ENCODE measurements at places on chromosomes 4 and X. TPM values are rescaled to one million over a fixed set of nuclear protein-coding genes. Genes with fewer than 3 reads are reported as not detected.

DNA sequence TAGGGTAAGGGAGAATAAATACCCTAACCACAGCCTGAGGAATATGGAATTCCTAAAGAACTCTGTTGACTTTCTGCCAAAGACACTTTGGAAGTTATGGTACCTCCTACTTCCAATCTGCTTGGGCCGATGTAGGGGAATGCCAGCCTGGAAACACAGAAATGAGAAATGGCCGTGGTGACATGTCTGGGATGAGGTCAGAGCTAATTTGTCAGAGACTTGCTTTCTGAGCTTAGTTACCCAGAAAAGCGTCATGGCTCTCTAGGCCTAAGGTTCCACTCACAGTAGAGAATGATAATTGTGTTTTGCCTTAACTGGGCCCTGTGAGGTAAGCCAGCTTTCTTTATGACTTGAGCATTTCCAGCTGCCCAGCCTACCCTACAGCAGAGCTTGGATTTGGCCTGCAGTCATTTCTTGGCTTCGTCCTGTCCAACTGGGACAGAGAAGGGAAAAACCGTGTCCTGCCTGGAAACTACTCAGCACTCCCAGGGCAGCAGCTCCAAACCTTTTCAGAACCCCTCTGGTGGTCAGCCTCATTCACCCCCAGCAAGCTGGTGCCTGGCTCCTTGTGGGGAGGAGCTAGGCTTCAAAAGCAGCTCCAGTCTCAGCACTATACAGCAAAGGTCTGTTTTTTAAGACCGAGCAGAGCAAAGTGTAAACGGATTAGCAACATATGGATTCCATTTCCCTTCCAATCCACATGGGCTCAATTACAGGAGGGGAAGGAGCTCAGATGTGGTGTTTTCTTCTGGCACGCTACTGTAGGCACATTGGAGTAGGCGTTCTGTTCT is 92.3 kb downstream of the RLIM start:
- no peak for DNase-seq
- no peaks in the 10 kb centered on the region for H3K4me1 ChIP-seq
- H3K27ac ChIP-seq, result no peak overlapping the region
- no peaks in the 10 kb centered on the region for H3K27me3 ChIP-seq

- H3K4me3 ChIP-seq, result no peak overlapping the region
- no peak for DNase-seq
- no peak overlapping the region for H3K27ac ChIP-seq
- no peaks in the 10 kb centered on the region for H3K27me3 ChIP-seq
These were observed 2.9 kb upstream of the SEPSECS start for GRCh38 chr4:25163196-25163595.

- no peaks in the 10 kb centered on the region for H3K4me1 ChIP-seq
- H3K27me3 ChIP-seq, result no peaks in the 10 kb centered on the region
- no peak overlapping the region for H3K4me3 ChIP-seq
These were observed 42.0 kb downstream of the LIMCH1 start for GRCh38 chr4:41580007-41580406.

DNA sequence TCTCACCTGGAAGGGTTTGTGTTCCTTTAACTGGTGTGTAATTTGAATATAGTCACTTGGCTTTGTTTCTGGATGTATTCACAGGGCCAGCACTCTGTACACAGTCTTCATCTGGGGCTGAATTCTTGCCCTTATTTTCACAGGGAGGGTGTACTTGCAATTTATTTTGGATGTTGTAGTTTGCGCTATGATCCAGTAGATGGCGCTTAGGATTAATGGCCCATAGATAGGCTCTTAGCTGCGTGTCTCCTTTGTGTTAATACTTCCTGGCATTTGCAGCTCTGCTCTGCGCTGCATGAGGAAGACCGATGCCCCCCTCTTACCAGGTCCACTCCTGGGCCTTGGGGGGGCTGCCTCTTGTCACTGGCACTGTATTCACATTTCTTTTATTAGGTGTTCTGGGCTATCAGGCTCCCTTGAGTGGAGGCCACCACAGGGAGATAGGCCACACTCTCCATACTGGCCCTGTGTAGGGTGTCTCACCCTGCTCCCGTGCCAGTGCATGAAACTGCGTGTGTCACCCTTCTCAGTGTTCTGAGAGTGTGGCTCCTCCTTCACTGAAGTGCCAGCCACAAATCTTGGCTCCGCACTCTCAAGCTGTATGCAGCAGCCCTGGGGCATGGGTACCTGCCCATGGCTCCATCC is 562.2 kb downstream of the ZIC3 start:
- no peak overlapping the region for H3K27ac ChIP-seq
- H3K36me3 ChIP-seq, result no peaks in the 10 kb centered on the region
- peak; percentile 32 for DNase-seq
- no peaks in the 10 kb centered on the region for H3K27me3 ChIP-seq
- no peaks in the 10 kb centered on the region for H3K4me1 ChIP-seq
- no peak overlapping the region for H3K4me3 ChIP-seq

YTHDC1 gene
- 158 TPM for total RNA-seq

DNA sequence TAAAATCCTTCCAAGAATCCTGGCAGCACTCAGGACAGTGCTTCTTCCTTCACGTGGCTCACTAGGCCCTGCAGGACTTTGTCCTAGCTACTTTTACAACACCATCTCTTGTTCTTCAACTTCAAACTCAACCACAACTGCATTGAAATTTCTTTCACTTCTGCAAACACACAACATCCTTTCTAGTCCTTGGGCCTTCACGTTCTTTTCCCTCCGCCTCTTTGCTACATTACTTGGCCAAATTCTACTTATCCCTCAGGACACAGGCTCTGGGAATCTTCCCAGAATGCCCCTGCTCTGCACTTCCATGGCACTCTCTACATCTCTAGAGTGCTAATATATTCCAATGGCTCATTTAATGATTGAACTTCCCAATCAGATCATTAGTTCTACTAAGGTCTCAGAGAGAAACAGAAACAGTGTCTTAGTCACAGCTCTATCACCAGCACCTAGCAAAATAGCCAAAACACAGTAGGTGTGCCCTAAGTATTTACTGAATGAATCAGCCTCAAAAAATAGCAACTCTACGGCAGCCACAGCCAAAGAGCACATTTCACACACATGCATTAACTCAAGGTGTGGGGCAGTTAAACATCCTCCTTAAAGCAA is 73.3 kb downstream of the MANBA start:
- no peaks in the 10 kb centered on the region for H3K4me1 ChIP-seq
- peaks cover 8% of the 10 kb centered on the region for H3K36me3 ChIP-seq
- H3K27ac ChIP-seq, result no peak overlapping the region
- no peak for DNase-seq
- no peak overlapping the region for H3K4me3 ChIP-seq

DNA sequence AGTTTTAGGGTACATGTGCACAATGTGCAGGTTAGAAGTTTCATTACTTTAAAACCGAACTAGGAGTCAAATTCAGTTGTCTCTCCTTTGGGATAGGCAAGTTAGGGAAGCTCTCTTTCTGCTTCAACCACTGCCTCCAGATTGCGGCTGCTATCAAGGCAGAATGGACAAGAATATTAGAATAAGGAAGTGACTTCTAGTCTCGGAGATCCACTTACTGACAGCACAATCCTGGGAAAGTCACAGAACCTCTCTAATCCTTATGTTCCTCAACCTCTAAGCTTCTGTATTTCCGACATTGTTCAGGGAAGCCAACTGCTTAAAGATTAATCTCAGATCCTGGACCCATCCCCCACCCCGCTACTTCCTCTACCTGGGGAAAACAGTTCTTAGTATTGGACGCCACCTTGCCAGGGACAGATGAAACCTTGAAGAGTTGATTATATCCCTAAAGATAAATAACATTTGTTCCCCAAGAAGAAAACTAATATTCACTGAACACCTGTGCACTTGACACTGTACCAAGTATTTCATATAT is 2.1 kb downstream of the NUP62CL start:
- H3K36me3 ChIP-seq, result no peaks in the 10 kb centered on the region
- no peak overlapping the region for H3K27ac ChIP-seq
- H3K4me1 ChIP-seq, result peaks cover 2% of the 10 kb centered on the region
- H3K27me3 ChIP-seq, result no peaks in the 10 kb centered on the region
- DNase-seq, result no peak

- no peaks in the 10 kb centered on the region for H3K4me1 ChIP-seq
- H3K4me3 ChIP-seq, result no peak overlapping the region
- peaks cover 97% of the 10 kb centered on the region for H3K36me3 ChIP-seq
- H3K27ac ChIP-seq, result no peak overlapping the region
- no peak for DNase-seq
These were observed 36.5 kb downstream of the WDR1 start for GRCh38 chr4:10079912-10080588.

DNA sequence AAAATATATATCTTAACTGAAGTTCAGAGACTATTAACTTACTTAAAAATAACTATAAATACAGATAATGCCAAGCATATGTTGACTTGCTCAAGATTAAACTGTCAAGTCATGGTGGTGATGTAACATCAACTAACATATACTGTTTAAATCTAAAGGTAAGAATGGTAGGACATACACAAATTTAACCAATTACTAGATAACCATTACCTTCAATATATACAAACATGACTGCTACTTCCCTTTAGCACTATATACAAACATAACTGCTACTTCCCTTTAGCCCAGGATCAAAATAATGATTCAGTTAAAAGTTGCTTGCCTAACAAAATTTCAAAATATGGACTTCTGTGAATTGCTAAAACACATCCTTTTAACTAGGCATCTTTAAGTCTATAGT is 14.9 kb downstream of the HNRNPD start:
- no peak overlapping the region for H3K27ac ChIP-seq
- H3K4me1 ChIP-seq, result no peaks in the 10 kb centered on the region
- H3K36me3 ChIP-seq, result peaks cover 60% of the 10 kb centered on the region
- H3K4me3 ChIP-seq, result no peak overlapping the region
- H3K27me3 ChIP-seq, result no peaks in the 10 kb centered on the region
- no peak for DNase-seq

GRCh38 chr4:31674313-31674947 is 954.3 kb downstream of the PCDH7 start:
- no peaks in the 10 kb centered on the region for H3K27me3 ChIP-seq
- H3K4me1 ChIP-seq, result no peaks in the 10 kb centered on the region
- H3K4me3 ChIP-seq, result no peak overlapping the region
- no peaks in the 10 kb centered on the region for H3K36me3 ChIP-seq

TMEM154 gene
- total RNA-seq, result 0.77 TPM

- no peak overlapping the region for H3K27ac ChIP-seq
- no peak overlapping the region for H3K4me3 ChIP-seq
- DNase-seq, result no peak
- no peaks in the 10 kb centered on the region for H3K36me3 ChIP-seq
These were observed 148.2 kb upstream of the NOCT start for GRCh38 chr4:138867404-138867803.

- H3K4me3 ChIP-seq, result no peak overlapping the region
- H3K4me1 ChIP-seq, result peaks cover 2% of the 10 kb centered on the region
- H3K36me3 ChIP-seq, result no peaks in the 10 kb centered on the region
- DNase-seq, result no peak
These were observed 121.0 kb upstream of the TEX13D start for GRCh38 chrX:124211312-124211942.

DNA sequence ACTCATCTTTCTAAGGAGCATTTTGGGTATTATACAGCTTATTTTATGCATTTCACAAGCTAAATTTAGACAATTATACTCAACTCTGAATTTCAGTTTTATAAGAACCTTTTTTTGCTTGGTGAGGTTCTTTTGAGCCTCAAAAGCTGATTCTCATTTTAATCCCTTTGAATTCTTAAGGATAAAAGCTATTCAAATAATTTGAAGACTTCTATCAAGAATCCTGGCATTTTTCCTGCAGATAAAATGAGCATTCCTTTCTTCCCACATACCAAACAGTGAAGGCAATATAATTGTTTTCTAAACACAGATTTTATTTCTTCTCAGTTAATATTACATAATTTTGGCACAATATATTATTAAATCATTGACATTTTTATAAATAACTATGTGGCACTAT is 118.4 kb upstream of the GPM6A start:
- no peaks in the 10 kb centered on the region for H3K27me3 ChIP-seq
- H3K4me1 ChIP-seq, result no peaks in the 10 kb centered on the region
- no peak overlapping the region for H3K4me3 ChIP-seq
- no peaks in the 10 kb centered on the region for H3K36me3 ChIP-seq

FAM133A gene
- total RNA-seq, result 0.83 TPM

- H3K27me3 ChIP-seq, result no peaks in the 10 kb centered on the region
- no peak overlapping the region for H3K4me3 ChIP-seq
- no peak overlapping the region for H3K27ac ChIP-seq
These were observed 17.3 kb upstream of the TBC1D14 start for GRCh38 chr4:6892190-6892908.

FREM3 gene
- total RNA-seq, result not detected

- peak within 1 kb of the TSS; percentile 88 for H3K4me3 ChIP-seq
- H3K36me3 ChIP-seq, result peaks cover 21% of the 10 kb centered on the region
- no peak within 1 kb of the TSS for H3K27ac ChIP-seq
- DNase-seq, result peak; percentile 74
- H3K27me3 ChIP-seq, result peaks cover 47% of the 10 kb centered on the region
These were observed at the start of gene ZNF518B for GRCh38 chr4:10457255-10457801. ZNF518B (minus strand) TSS chr4:10457426; CDS start chr4:10446328, 11,098 bp downstream.

- H3K4me3 ChIP-seq, result no peak overlapping the region
- no peak overlapping the region for H3K27ac ChIP-seq
- no peak for DNase-seq
- no peaks in the 10 kb centered on the region for H3K36me3 ChIP-seq
- no peaks in the 10 kb centered on the region for H3K4me1 ChIP-seq
These were observed 186.9 kb downstream of the GPAT3 start for GRCh38 chr4:83722730-83723269.

DNA sequence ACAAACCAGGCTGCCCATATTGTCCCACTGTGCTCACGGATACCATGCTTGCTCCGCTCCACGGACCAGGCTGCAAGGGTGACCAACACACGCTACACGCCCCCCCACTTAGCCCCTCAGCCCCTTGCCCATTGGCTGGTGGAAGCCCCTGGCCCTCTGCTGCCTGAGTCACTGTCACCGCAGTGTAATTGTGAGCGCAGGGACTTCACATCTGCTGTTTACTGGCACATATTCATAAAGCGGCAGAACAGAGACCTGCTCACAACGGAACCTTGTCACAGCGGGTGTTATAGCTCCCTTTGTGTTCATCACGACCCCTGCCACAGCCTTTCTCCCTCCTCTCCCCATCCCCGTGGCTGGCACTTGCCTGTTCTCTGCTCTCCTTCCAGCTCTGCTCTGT is 83.7 kb downstream of the PSAPL1 start:
- no peaks in the 10 kb centered on the region for H3K27me3 ChIP-seq
- DNase-seq, result no peak
- no peaks in the 10 kb centered on the region for H3K36me3 ChIP-seq
- H3K4me3 ChIP-seq, result no peak overlapping the region
- no peaks in the 10 kb centered on the region for H3K4me1 ChIP-seq
- no peak overlapping the region for H3K27ac ChIP-seq

DNA sequence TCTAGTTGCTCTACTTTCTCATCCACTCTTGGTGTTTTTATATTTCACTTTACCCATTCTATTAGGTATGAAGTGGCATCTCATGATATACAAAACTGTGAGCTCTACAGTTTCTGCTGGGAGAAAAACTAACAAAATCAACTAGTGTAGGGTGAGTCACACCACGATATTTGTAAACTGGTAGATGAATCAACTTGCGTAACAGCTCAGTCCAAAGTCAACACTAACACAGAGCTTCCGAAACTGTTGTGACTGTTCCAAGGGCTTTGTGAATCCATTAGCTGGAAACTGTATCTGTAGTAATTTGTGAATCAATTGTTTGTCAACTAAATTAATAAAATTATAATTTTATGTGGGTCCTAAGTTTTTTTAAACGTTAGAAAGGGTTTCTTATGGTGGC is 119.8 kb upstream of the TSPAN5 start:
- no peaks in the 10 kb centered on the region for H3K4me1 ChIP-seq
- no peaks in the 10 kb centered on the region for H3K27me3 ChIP-seq
- no peak overlapping the region for H3K4me3 ChIP-seq
- DNase-seq, result no peak
- no peak overlapping the region for H3K27ac ChIP-seq
- no peaks in the 10 kb centered on the region for H3K36me3 ChIP-seq

TMPRSS11F gene
- total RNA-seq, result not detected

GRCh38 chr4:117949621-117950020 is 84.7 kb upstream of the NDST3 start:
- no peak overlapping the region for H3K4me3 ChIP-seq
- H3K27me3 ChIP-seq, result no peaks in the 10 kb centered on the region
- no peak overlapping the region for H3K27ac ChIP-seq
- no peaks in the 10 kb centered on the region for H3K4me1 ChIP-seq
- no peak for DNase-seq

All from H9 (cell line).